ENCODE measurements at places on chromosomes 7 and 10.

- DNase-seq: no peak
Measured at GRCh38 chr10:120495226-120496009, 38.4 kb downstream of the PLPP4 start.

GRCh38 chr10:69644658-69645295 is 14.7 kb downstream of the FAM241B start:
- DNase-seq: no peak

- no peak for DNase-seq
Measured at GRCh38 chr7:151327659-151328058, 14.0 kb upstream of the NUB1 start.

GRCh38 chr7:82317257-82317721 is 126.3 kb downstream of the CACNA2D1 start:
- DNase-seq: no peak

GRCh38 chr7:76257973-76258372 is 44.5 kb upstream of the HSPB1 start:
- DNase-seq: no peak

- DNase-seq: no peak
Measured at GRCh38 chr7:112410092-112410491, 40.2 kb upstream of the IFRD1 start.

- DNase-seq: no peak
Measured at GRCh38 chr10:12559578-12560178, 210.3 kb downstream of the CAMK1D start.

- no peak for DNase-seq
Measured at GRCh38 chr7:121401896-121402295, 5.8 kb upstream of the FAM3C start.

DNA sequence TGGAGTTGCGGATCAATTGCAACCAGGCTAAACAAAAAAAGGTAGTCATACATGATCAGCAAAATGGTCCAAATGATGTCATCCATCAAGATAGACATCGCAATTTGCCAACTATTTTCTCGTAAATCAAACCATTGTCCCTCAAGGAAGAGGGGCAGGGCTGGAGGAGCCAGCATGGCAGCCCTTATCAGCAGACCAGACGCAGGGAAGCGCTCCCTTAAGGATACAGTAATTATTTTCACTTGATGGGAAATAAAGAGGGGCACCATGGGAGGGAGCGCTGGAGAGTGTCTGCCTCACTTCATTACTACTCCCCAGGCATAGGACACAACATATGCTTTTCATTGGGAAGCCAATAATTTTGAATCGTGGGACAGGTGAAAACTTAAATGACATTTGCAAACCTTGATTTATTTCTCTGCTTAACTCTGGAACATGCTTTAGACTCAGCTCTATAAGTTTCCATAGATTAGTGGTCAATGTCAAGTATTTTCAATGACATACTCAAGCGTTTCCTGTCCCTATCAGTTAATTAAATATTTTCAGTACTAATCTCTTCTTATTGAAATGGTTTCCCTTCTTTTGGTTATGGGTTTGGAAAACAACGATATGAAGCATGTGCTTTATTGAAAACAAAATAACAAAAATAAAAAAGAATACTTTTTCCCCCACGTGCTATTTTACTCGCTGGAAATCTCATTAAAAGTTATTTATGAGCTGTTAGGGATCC is 202.4 kb upstream of the HABP2 start:
- no peak for DNase-seq

DNA sequence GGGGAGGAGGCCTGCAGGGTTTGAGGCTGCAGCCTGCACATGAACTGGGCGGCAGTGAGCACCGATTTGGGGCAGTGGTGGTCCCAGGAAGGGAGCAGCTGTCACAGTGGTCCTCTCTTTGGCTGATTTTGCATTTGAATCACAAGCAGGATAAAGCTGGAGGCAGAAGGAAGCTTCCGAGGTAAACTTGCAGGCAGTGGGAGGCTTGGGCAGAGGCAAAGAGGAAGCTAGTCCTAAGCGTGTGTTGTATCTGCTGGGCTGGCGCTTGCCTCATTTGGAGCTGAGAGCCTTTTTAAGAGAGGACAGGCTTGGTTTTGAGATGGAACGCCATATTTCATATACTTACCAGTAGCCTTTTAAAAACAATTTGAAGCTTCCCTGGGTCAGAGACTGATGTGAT is 177.2 kb upstream of the PODXL start:
- DNase-seq: no peak

GRCh38 chr10:90916392-90917237 is 4.3 kb downstream of the ANKRD1 start:
- DNase-seq: no peak

- no peak for DNase-seq
Measured at GRCh38 chr7:151805191-151805590, 71.7 kb downstream of the PRKAG2 start.

DNA sequence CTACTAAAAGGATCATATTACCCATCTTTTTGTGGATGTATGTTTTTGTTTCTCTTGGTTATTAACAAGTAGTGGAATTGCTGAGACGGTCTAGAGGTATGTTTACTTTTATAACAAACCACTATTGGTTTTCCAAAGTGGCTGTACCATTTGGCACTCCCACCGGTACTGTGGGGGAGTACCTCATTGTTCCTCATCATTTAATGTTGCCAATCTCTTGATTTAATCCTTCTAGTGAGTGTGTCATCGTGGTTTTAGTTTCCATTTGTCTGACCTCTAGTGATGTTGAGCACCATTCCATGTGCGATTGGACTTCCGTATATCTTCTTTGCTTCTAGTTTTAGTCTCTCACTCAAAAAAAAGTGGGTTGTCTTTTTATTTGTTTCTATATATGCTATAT is 50.4 kb downstream of the RBM33 start:
- no peak for DNase-seq

DNA sequence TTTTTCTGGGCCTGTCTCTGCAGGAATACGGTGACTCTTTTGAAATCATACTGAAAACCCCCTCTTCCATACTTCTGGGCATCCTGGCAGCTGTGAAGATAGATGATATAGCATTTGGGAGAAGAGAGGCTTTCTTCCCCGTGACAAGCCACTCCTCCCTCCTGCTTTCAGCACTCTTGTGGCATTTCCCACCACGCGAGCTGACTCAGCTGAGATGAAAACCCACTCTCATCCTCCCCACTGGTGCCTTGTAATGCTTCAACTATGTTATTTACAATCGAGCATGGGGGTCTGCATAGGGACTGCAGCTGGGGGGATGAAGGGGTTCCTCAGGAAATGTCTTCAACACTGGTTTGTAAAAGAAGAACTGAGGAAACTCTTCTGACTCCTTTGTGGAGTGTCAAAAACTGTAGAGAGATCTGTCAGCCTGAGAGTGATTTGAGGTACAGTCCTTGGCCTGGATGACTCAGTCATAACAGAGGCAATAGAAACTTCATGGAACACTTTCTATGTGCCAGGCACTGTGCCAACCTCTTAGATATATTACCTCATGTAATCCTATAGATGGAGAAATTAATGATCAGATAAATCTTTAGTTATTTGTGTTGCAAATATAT is 1.7 kb upstream of the TBATA start:
- no peak for DNase-seq

GRCh38 chr7:19066170-19066569 is 51.3 kb downstream of the TWIST1 start:
- no peak for DNase-seq
